ENCODE measurements at places on chromosomes 5 and 9.
A peak's percentile ranks its signal among the peaks of the same experiment; 100 is the strongest.

- no peak for DNase-seq
Observed at GRCh38 chr5:107516452-107517184, 154.1 kb downstream of the EFNA5 start.

DNA sequence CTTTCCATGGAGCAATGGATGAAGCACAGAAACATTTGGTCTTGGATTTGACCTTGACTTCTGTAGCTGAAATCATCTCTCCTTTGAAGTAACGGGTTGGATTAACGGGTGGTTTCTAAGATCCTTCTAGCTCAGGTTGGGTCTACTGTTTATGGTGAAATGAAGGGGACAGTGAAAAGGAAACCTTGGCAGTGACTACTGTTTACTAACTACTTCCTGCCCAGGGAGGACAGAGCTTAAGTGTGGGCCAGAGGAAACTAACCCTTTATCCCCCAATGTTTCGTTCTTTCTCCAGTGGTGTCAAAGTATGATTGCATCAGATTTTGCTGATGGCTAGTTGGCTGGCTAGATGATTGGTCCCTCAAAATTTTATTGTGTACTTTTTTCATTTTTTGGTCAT lies 22.2 kb downstream of the SKP2 start:
- no peak for DNase-seq

GRCh38 chr5:23389291-23390101 lies 117.9 kb upstream of the PRDM9 start:
- DNase-seq: no peak

- DNase-seq: no peak
Observed at GRCh38 chr9:13274886-13275641, 4.4 kb downstream of the MPDZ start.

DNA sequence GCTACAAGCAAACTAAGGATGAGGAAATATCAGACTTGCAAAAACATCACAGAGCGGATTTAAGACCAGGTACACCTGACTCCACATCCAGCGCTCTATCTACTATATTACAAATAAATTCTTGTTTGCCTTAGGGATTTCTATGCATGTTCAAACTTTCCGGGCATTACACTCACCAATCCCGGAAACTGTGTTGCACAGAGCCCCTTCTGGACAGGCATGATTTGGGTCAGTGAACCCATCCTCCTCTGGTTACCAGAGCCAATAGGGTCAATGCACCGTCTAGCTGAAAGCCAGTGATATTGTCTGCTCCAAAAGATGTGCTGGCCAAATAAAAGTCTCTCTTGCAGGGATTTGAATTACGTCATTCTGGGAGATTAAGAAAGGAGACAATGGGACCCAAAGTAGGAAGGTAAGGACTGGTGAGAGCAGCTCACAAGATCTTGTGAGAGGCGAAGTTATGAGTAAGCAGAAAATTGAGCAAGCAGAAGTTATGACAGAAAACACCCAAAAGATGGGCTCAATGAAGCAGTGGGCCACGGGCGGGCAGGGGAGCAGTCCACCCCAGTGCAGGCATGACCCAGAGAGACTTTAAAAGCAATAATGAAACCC lies 155.8 kb upstream of the RAI14 start:
- no peak for DNase-seq

- peak; percentile 66 for DNase-seq
Observed at GRCh38 chr5:111954516-111955395, 197.8 kb upstream of the NREP start.

- no peak for DNase-seq
Observed at GRCh38 chr9:126986506-126986951, 71.9 kb downstream of the RALGPS1 start.

DNA sequence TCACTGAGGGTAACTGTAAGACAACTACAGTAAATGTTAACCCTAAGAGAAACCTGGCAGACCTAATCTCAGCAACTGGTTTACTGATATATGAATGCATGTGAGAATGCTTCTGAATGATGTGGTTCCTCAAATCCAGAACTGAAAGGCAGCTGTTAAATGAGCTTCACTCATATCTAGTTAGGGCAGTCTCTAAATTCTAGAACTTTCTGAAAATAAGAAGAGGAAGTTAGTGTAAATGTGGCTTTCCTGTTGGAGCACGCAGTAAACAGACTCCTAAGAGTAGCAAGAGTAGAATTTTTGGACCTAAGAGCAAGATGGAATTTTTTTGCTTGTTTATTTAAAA lies 117.9 kb upstream of the KCNN2 start:
- peak; percentile 0 for DNase-seq

All from OCI-M1 (cell line).